GM06990 (cell line): ENCODE measurements at places on chromosomes 13 and 19.

GRCh38 chr13:66098931-66099628 lies 1131.1 kb downstream of the PCDH9 start:
- DNase-seq: no peak

DNA sequence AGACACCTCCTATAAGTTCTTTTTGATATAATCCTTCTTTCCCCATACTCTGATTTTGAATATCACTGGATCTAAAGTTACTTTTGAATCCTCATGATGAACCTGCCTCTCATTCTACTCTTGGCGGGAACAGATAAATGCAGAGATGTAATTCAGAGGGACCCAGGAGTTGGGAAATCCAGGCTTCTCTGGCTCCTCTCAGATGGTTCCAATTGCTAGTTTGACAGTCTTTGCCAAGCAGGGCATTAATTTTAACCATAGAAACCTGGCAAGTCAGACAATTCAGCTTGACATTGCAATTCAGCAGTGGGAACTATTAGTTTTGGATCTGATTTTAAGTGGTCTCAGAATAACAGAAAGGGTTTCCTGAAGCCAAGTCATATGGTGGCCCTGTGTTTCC lies 67.3 kb upstream of the KLF12 start:
- DNase-seq: no peak

GRCh38 chr19:4737955-4738600 lies 14.4 kb upstream of the DPP9 start:
- DNase-seq: no peak

GRCh38 chr19:17719730-17720400 lies 585 bp downstream of the MAP1S start:
- no peak for DNase-seq

GRCh38 chr19:48970923-48971395 lies 5.8 kb downstream of the FTL start:
- DNase-seq: peak; percentile 75
